ENCODE measurements at places on chromosomes 3 and 15.

- no peak for DNase-seq
These were observed 56.6 kb upstream of the CTDSPL2 start for GRCh38 chr15:44370830-44371229.

GRCh38 chr15:33396475-33396874, 85.7 kb downstream of the RYR3 start:
- DNase-seq, result no peak

DNA sequence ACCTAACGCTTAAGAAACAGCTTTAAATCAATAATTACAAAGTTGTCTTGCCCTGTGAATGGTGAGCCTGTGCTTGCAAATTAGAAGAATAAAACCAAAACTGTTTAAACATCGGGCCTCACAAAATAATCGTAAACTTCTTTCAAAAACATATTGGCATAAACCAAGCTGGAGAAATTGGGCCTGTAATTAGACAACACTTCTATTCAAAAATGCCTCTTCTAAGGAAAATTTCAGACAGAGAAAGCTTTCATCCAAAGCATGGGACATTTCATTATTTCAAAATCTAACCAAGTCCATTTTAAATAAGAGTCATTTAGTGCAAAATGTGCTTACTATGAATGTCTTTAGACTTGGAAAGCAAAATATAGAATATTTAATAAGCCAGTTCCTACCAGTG, 35.5 kb upstream of the GNB4 start:
- DNase-seq, result no peak

DNA sequence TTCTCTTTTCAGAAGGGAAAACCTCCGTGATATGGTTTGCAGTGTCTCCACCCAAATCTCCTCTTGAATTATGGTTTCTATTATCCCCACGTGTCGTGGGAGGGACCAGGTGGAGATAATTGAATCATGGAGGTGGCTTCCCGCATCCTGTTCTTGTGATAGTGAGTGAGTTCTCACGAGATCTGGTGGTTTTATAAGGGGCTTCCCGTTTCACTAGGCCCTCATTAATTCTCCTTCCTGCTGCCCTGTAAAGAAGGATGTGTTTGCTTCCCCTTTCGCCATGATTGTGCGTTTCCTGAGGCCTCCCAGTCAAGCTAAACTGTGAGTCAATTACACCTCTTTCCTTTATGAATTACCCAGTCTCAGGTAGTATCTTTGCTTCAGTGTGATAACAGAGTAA, 692.7 kb upstream of the GRM7 start:
- DNase-seq, result no peak

- DNase-seq, result no peak
These were observed 271.6 kb upstream of the ZPLD1 start for GRCh38 chr3:102163039-102163817.

DNA sequence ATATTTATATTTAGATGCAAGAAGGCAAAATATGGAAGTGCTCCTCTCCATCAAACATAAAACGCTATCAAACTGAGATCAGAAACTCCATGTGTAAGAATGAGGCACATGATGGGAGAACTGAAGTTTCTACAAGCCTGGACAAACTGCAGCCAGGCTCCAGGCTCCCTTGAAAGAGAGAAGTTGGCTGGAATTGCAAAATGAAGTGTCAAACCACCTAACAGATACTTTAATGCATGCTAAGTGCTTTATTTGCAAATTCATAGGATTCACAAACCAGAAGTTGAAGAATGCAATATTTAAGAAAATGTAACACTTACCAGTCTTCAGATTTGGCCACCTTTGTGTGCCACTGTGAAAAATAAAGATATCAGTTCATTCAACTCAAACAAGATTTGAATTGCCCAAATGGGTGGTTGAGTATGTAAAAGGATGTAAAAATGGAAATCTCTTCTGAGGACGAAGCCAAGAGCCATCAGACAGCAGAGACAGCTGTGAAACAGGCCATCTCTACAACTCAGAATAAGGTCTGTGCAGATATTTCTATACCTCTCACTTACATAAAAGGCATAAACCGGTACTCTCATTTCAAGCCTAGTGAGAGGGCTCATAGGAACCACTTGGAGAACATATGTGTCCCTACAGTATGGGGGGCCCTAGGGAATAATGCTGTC, 87.0 kb downstream of the DPPA2 start:
- no peak for DNase-seq

DNA sequence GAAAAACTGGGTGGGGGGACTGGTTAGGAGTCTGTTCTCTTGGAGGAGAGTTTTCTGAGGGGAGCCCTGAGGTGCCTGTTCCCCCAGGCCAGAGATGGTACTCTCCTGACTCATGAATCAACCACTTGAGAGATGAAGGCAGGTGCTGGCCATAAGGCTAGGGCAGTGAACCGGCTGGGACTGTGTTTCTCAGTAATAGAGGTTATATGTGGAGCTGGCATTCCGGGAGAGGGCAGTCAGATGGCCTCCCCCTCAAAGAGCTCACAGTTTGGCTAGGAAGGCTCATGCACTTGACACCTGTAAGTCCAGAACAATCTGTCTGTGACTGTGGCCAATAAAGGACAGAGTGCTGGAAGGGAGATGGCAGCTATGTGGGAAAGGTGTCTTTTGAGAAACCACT, 10.0 kb upstream of the SCN10A start:
- no peak for DNase-seq

- no peak for DNase-seq
These were observed 17.4 kb upstream of the UBE3A start for GRCh38 chr15:25456196-25456595.

DNA sequence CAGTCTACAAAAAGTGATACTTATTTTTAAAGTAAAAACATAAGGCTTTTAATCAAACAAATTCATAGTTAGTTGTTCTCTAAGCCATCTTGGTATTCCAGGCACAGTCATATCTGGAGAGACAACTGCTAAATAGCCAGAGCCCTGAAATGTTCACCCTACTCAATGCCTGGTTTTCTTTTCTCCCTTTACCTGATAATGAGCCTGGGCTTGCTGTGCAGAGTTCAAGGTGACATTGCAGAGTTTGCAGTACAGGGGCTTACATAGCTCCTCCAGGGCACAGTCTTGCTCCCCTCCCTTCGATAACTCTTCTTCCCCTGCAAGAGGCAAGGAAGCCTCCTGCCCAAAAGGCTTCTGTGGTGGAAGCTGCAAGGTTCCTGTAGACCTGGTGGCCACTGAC, 4.3 kb downstream of the ZMAT3 start:
- no peak for DNase-seq

DNA sequence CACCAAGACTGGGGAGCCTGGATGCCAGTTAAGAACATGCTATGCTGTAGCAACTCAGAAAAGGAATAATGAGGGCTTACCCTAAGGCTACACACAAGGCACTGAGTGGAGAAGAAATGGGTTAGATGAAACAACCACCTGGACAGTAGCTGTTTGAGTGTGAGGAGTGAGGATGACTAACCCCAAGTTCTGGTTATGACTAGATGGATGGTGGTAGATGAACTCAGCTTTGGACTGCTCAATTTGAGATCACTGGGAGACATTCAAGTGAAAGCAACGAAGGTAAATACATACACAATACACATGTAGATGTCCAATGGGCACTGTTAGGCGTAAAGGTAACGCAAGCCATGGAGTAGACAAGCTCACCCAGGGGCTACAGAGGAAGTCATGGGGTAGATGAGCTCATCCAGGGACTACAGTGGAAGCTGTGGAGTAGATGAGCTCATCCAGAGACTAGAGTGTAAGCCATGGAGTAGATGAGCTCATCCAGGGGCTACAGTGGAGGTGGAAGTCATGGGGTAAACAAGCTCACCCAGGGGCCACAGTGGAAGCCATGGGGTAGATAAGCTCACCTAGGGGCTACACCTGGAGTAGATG, 98.3 kb downstream of the ANO10 start:
- no peak for DNase-seq

- DNase-seq, result no peak
These were observed 90.9 kb upstream of the SEC13 start for GRCh38 chr3:10411598-10412332.

- no peak for DNase-seq
These were observed 6.7 kb downstream of the MYH15 start for GRCh38 chr3:108503722-108504121.

DNA sequence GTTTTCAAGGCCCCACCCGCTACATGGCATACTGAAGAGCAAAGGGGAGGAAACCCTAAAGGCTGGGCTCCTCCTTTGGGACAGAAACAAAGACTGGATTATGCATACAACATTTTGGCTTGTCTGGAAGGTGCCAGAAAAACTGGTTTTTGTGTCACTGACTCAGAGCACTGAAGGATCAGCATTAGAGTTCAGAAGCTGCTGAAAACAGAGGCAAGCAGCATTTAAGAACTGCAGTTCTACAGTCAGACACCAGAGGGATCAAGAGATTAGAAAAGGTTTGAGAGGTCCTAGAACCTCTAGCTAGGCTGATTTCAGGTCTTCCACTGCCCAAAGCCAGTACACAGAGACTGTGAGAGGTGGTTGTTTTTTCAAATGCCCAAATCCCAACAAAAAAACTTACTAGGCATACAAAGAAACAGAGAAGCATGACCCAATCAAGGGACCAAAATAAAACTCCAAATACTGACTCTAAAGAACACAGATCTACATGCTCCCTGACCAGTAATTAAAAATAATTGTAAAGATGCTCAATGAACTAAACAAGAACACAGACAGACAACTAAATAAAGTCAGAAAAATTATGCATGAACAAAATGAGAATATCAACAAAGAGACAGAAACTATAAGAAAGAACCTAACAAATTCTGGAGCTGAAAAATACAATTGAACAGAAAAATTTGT, 91.2 kb downstream of the SENP2 start:
- DNase-seq, result no peak

DNA sequence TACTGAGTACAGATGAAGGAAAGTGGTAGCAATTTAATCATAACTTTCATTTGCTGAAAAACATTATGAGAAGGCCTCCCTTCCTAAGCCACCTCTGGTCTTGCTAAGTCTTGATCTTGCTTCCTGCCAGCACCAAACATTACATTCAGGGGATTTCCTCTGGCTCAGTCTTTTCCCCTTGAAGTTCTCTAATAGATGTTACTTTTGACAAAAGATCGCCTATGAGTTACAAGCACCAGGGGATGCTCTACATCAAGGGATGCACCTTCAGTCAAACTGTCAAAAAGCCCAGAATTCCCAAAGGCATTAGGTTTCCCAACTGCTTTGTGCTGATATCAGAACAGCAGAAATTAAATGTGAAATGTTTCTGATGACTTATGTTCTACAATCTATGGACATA, 47.3 kb downstream of the AQP9 start:
- DNase-seq, result no peak

GRCh38 chr15:22895465-22896190, 57.2 kb downstream of the NIPA2 start:
- DNase-seq, result no peak

DNA sequence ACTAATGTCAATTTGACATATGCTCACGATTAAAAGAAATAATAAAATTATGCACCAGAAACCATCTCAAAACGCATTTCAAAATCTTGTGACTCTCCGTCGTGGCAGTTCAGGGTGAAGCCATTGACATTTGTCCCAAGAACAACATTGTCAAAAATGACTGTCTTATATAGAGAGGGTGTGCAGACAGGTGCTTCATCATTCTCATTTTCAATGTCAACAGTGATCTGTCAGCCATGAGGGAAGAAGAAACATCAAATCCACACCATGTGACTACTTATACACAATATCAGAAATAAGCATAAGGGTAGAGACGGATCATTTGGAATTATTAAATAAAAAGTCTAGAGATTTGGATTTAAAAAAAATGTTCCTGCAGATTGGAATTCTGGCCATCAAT, 65.1 kb upstream of the C3orf49 start:
- no peak for DNase-seq

DNA sequence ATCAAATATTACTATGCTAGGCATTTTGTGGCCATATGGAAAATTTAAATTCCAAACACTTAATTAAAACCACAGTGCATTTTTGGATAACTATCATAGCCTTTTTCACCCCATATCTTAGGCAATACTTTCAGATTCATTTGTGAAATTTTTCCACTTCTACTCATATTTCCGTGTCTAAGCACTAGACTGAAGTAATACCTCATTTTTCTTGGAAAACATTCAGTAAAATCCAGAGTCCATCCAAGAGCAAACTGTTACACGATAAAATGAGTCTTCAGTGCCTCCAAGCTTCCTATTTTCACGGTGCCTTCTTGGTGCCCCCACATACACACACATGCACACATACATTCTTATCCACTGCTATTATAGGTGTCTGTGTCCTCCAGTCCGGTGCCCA, 845.9 kb downstream of the TBL1XR1 start:
- no peak for DNase-seq

DNA sequence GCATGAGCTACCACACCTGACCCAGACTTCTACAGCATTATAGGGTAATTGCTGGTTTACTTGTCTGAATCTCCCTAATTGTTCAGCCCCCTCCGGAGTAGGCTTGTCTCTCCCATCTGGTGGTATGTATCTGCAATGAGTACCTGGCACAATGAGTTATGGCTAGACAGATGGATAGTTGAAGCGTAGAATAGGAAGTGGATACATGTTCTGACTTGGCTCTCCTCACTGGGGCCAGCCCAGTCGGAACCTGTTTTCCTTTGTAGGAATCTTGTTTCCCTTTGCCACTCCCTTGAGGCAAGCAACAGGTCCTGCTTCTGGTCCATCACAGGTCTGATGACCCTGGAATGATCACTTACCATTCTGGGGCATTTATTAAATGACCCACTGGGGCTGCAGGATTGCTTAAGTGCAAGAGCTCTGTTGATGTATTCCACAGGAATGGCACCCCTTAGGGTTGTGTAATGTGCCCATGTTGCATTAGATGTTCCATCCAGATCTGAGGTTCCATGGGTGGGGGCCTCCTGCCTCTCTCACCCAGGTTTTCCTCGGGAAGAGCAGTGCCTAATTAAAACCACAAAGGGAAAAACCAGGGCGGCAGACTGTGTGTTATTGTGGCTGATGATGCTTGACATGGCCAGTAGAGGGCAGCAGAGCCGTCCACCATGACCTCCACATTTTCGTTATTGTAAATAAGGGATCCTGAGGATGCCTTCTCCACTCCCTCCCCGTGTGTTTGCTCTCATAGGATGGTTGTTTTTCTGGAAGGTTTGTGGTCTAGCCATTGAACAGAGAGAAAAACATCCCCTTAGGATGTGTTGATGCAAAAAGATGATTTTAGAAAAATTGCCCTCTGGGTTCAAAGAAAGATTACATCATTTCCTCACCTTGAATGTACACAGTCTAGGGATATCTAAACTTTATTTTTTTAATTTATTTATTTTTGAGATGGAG, 58.0 kb downstream of the CMTM8 start:
- DNase-seq, result peak; percentile 58

DNA sequence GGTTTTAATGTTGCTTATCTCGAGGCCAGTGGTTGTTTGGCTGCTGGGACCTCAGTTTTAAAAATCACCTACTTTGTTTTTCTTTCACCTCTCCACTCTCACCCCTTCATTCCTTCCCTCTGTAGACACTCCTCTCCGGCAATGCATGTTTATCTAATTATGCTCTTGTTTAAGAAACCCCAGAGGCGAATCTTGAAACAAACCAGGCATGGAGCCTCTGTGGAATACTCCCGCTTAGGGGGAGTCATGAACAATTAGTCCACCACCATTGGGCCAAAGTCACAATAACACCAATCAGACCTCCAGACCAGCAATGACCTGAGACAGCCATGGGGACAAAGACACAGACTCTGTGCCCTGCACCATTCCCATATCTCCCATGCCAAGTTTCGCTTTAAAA, 53.3 kb downstream of the EFCAB12 start:
- DNase-seq, result no peak

GRCh38 chr3:65485826-65486469, 552.8 kb downstream of the MAGI1 start:
- DNase-seq, result no peak
